ENCODE measurements at places on chromosomes 7 and 10.

DNA sequence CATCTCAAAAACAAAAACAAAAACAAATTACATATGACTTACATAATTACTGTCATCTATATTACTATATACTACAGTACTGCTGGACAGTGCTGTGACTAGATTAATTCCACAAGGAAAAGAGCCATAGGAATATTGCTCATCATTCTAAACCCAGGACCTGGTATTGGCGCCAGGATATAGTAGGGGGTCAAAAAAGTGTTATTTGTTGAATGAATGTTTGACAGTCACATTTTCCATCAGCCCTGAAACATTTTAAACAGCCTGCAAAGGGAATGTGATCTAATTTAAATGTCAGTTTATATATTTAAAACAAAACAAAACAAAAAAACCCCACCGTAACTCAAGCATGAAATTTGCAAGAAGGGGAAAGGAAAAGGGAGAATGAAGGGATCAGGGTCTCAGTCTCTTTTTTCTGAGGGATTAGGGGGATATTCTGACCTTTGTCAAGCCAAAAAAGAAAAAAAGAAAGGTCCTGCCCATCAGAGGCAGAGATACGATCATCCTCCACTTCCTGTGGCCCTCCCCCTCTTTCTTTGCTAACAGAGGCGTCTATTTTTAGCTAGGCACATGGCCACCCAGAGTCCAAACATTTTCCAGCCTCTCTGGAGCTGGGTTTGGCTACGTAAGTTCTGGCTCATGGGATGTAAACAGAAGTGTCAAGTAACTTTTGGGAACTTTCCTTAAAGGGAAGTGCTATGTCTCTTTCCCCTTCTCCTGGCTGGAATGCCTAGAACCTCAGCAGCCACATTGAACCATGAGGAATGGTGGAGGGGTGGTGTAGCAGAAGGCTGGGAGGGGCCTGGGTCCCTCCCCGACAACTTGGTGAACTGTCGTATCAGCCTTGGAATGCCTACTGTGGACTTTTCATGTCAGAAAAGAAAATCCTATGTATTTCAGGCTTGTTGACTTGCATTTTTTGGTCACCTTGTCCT, 44.6 kb upstream of the DLG5 start:
- DNase-seq: peak; percentile 93

DNA sequence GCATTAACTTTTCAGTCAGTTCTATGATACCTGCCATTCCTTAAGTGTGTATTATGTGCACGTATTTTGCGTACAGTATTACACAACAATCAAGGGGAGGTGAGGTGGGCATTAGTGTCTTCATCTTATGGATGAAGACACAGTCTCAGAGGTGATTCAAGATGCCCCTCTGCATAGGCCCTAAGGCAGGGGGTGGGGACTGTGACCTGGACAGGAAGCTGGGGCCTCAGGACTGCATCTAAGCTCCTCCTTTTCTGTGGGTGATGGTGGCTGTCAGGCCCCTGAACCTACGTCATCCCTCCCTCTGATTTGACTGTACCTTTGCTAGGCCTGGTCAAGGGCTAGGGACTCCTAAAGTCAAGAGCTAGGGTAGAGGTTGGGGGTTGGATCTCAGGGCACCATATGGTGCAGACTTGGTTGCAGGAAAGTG, 38.9 kb downstream of the HK1 start:
- DNase-seq: no peak

GRCh38 chr10:129792864-129793263, 171.2 kb downstream of the EBF3 start:
- DNase-seq: no peak

- DNase-seq: no peak
Measured at GRCh38 chr10:73623056-73623455, 18.2 kb downstream of the MYOZ1 start.

- no peak for DNase-seq
Measured at GRCh38 chr7:50481867-50482266, 31.7 kb upstream of the FIGNL1 start.

DNA sequence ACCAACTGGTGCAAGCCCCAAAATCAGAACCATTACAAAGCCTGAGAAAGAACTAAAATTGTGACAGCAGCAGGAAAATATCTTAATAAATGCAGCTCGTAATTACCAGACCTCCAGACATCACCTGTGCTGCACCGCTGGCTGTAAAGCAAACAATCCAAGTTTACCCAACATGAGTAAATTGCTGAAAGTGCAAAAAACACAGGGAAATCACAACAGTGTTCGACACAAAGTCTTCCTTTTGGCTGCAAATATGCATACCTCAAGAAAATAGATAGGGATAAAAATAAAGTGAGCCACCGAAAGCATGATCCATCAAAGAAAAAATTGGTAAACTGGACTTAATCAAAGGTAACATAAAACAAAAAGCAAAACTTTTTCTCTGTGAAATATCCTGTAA, 101.7 kb downstream of the SLC16A9 start:
- no peak for DNase-seq

GRCh38 chr10:132634947-132635271, 97.3 kb downstream of the INPP5A start:
- no peak for DNase-seq

DNA sequence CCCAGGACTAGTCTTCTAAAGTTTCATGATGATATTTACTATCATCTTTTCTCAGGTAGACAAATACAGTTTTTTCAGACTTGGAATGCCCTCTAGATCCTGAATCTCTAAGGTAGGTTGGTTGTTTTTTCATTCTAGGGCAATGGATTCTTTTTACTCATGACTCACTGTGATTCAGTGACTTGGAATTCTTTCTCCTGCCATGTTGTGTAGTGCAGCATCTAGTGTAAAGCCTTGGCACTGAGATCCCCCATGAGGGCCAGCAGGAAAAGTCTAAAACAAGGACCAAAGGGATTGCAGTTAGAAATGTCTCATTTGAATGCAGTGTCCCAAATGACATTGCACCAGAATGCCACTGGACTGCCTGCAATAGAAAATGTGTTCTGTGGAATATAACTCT, 430.4 kb downstream of the NEBL start:
- no peak for DNase-seq

GRCh38 chr10:62744136-62744535, 60.4 kb upstream of the ADO start:
- no peak for DNase-seq

DNA sequence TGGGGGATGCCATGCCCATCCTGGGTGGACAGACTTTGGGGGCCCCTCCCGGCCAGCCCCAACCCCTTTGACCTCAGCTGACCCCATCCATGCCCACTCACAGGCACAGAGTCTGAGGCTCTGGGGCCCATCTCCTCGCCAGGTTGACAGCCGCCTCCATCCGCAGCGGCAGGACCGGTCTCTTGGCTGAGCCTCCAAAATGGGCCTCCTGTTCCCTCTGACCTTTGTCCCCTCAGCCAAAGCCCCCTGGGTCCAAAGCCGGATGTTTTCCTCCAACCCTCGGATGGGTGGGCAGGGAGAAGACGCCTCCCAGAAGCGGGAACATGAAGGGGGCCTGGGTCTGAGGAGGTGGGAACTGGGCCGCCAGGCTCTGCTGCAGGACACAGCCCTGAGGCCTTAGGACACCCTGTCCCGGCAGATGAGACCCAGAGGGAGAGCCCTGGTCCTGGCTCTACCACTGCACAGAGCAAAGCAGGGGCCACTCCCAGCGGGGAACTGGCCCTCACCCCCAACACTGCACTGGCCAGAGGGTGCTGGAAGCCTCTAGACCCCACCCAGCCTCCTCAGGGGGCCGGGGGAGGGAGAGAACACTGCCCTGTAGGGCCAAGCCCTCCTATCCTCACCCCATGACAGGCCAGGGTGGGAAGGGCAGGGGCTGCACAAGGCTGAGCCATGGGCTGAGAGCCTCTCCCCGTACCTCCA, 12.6 kb downstream of the PDGFA start:
- DNase-seq: no peak

DNA sequence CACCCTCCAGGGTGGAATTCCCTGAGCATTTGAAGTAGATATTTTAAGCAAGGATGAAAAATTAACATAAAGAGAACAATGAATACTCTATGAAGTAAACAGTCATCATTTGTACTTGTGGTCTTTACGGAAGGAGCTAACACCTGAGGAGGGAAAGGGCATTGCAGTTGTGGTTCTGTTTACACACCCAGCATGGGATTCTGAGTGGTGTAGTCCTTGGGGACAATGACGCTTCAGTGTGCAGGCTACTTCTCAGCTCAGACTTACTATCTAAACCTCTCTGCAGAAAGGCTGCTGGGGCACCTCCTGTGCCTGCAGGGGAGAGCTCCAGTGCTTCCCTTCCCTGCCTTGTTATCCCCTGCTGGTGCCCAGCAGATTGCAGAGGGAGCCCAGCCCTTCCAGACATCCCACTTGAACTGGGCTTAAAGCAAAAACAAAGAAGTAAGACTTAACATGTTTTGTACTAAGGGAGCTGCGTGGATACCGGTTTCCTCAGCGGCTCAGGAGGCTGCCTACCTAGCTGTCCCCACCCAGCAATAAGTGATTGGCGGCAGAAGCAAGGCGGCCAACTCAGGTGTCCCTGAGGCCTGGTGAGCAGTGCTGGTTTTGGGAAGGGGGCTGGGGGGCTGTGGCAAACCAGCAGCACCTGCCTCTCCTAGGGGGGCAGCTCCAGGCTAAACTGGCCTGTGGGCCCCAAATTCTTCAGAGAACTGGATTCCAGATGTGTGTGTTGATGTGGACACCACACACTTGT, 89.1 kb downstream of the CELF2 start:
- no peak for DNase-seq

DNA sequence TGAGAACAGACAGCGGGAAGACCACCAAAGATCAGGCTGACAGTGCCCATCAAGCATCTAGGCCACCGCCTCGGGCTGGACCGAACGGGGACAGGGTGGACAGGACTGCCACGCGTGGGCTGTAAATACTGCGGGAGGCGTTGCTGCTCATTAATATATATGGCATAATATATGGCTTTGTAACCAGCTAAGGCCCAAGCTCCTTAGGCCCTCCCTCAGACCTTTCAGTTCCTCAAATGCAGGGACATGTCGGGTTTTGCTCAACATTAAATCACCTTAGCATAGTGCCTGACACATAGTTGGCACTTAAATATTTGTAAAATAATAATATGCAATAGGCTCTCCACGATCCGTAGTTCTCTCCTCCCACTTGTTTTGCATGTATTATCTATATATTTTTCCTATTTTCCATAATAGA, 402 bp upstream of the TMEM168 start:
- DNase-seq: no peak

DNA sequence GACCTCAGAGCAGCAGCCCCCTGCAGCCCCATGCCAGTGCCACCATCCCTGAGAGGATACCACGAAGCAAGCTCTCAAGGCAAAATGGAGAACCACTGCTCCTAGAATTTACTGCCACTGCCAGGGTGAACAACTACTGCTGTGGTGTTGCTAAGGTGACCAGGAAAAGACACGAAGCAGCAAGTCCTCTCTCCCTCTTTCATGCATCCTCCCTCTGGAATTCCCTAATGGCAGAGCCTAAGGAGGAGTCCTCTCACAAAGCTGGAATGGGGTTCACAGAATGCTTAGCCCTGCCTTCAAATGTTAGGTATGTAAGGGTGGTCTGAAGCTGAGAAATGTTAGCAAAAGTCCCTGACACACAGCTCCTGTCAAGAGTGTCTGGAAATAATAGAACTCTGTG, 35.8 kb upstream of the NPSR1 start:
- DNase-seq: no peak

DNA sequence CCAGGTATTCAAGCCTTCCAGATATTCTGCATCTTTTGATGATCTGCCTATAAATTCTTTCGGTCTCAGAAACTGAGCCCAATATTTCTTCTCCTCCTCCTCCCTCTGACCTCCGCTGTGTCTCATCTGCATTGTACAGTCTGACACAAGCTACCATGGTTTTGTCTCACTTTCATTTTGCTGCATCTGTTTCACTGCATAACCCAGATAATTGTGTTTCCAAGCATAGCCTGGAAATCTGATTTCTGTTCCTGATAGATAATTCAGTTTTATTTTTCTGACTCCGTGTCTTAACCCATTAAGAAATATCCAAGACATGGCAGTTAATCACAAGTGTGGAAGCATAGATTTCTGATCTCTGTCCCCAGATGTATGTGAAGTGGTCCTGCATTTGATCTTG, 374.2 kb upstream of the SEMA3A start:
- no peak for DNase-seq

GRCh38 chr10:14293526-14293925, 37.2 kb downstream of the FRMD4A start:
- DNase-seq: no peak

- DNase-seq: no peak
Measured at GRCh38 chr7:28128608-28129007, 52.0 kb downstream of the JAZF1 start.

DNA sequence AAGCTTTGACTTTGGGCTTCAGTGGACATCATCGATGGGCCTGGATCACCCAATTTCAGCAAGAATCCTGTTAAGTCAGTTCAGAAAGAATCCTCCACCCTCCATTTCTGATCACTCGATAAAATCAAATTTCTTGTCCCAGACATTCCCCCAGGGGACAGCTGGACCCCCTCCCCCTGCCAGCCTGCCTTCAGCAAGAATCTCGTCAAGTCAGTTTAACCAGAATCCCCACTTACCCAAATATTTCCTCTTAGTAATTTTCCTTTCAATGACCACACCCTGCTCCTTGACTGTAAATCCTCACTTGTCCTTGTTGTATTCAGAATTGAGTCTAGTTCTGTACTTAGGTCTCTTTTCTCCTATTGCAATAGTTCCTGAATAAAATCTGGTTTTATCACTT, 766.9 kb downstream of the XPNPEP1 start:
- DNase-seq: no peak

- no peak for DNase-seq
Measured at GRCh38 chr10:88152728-88153133, 289.3 kb downstream of the PTEN start.

- no peak for DNase-seq
Measured at GRCh38 chr10:44177610-44178009, 207.3 kb downstream of the CXCL12 start.

- DNase-seq: no peak
Measured at GRCh38 chr10:117134056-117134305, 4.1 kb downstream of the VAX1 start.

GRCh38 chr10:8356283-8356682, 301.8 kb downstream of the GATA3 start:
- no peak for DNase-seq

DNA sequence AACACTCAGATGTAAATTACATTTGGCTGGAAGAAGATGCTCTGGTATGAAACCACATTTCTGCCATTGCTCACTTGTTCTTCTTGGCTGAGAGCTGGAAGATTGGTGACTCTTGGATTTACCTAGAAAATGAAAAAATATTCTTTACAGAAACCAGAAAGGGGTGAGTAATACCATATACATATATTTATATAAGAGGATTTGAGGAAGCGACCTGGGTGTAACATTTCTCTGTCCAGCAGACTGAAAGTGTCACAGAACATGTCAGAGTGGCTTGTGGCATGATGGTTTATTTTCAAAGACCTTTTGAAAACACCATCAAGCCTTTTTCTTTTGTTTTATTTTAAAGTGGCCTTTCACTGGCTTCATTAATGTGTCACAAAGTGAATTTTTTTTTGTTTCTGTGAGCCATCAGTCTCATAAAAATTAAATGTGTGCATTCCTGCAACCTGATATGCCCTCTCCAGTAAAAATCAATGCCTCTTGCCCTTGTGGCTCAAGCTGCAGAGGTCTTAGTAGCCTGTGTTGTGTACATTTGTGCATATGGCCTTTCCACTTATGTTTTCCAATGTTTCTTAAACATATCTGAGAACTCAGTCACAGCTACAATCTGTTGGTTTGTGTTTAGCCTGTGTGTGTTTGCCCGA, 23.5 kb downstream of the CREB5 start:
- DNase-seq: no peak
